ENCODE measurements at places on chromosomes 4 and X.
A peak's percentile ranks its signal among the peaks of the same experiment; 100 is the strongest.

DNA sequence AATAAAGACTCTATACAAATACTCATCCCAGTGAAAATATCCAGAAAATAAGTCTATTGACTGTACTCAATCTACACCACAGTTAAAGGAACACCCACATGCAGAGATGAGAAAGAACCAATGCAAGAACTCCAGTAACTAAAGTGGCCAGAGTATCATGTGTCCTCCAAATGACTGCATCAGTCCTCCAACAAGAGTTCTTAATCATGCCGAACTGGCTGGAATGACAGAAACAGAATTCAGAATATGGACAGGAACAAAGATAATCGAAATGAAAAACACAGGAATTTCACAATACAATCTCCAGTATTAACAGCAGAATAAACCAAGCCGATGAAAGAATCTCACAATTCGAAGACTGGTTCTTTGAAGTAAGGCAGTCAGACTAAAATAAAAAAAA, 210.3 kb downstream of the TBCK start:
- DNase-seq, result no peak

DNA sequence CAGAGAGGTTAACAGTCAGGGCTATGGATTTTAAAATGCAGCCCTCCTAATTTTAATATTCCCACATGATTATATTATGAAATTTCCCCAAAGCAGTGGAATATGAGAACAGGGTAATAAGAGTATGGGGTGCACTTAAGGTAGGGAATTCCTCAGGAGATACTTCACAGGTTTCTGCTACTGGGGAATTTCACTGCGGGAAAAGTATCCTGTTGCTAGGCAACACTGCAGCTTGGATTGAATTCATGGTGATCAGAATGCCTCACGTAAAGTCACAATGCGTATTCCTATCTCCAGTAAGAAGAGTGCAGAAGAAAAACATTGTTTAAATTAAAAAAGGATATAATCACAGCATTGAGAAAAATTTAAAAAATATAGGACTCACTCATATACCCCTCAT, 398.1 kb upstream of the RPS6KA3 start:
- peak; percentile 59 for DNase-seq

- no peak for DNase-seq
Observed at GRCh38 chr4:130288576-130288975, 1192.6 kb downstream of the C4orf33 start.

GRCh38 chrX:18461431-18461830, 36.0 kb downstream of the CDKL5 start:
- no peak for DNase-seq

DNA sequence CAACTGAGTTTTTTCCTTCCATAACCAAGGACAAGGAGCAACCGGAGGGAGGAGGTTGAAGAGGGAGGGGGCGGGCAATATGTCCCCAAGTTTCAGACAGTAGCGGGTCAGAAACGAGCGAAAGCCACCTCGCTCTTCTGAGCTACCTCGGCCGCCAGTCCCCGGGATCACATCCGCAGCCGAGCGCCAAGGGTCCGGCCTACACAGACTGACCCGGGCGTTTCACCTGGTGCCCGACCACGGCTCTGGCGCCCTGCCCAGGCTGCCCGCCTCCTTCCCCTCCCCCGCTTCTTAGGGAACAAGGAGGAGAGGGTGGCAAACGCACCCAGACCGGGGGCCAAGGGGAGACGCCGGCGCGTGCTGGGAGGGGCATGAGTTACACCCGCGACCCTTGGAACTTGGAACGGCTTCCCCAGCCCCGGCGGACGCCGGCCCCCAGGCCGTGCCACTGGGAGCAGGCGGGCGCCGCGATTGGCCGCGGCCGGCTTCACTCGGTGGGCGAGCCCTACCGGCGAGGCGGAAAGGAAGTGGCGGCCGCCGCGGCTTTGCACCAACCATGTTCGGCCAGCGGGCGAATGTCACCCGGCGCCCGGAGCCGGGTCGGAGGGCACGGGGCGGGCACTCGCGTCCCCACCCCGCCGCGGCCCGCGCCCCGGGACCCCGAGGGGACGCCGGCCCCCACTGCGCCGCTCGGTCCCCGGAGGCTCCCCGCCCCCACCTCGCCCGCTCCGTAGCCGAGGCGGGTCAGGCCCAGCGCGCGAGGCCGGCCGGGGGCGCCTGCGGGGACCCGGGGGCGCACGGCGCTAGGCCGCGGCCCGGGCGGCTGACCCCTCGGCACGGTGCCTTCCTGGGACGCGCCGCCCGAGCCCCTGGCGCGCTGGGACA, 1.5 kb downstream of the IRF2 start:
- peak; percentile 92 for DNase-seq

DNA sequence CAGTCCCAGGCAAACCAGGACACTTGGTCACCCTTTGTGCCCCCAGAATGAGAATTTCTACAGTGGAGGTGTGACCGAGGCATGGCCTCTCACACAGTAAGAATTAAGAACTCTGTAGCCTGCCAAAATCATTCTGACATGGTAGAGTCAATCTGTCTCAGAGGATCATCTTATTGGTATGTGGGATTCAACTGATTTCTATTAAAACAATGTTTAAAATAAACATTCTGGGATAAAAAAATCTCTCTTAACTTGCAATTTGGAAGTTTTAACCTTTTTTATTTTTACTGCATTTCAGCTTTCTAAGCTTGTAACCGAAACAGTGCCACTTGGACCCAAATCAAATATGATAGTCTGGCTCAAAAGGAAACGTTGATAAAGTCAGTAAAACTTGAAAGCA, 165.4 kb upstream of the LDB2 start:
- DNase-seq, result no peak

GRCh38 chrX:153499876-153500275, 5.1 kb downstream of the BGN start:
- DNase-seq, result no peak

GRCh38 chrX:136671006-136671610, 23.1 kb downstream of the CD40LG start:
- no peak for DNase-seq

DNA sequence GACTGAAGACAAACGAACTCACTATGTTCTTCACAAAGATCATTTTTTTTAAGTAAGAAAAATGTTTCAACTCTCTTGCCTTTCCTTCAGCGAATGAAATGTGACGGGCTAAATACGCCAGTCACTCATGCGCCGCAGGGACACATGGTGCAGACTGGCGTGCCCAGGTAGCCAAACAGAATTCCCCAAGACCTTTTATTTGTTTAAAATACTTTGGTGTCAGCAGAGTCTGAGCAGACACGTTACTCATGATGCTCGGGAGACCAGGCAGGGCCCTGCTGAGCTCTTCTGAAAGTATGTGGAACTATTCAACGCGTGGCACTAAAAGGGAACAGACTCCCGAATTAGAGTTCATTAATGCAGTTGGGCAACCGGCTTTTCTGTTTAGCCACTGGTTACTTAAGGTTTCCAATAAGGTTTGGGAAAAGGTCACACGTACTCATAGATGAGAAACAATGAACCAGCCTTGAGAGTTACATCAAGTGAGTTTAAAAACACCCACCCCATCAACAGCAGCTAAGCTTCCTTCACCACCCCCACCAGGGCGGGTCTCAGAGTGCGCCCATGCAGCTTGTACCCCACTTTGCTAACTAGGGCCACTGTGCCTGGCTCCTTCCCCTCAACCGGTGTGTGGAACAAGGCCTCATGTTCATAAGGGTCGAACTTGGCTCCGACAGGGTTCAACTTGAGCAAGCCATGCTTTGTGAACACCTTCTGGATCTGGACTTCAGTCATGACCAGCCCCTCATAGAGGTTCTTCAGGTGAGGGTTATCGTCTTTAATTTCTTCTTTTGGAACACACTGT, 7.3 kb downstream of the GRPEL1 start:
- DNase-seq, result no peak

- DNase-seq, result no peak
Observed at GRCh38 chrX:146433771-146434170, 375.8 kb upstream of the CXorf51B start.

- peak; percentile 36 for DNase-seq
Observed at GRCh38 chr4:8850074-8850829, 21.4 kb downstream of the HMX1 start.

DNA sequence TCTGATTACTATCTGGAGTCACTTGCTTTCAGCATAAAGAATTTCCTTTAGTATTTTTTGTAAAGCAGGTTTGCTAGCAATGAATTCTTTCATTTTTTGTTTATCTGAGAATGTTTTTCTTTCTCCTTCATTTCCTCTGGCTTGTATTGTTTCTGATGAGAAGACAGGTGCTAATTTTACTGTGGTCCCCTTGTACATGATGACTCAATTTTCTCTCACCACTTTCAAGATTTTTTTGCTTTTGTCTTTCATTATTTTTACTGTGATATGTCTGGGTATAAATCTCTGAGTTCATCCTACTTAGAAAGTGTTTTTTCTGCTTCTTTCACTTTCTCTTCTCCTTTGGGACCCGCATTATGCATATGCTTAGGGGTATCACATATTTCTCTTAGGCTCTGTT, 62.6 kb downstream of the PKD2 start:
- DNase-seq, result no peak

DNA sequence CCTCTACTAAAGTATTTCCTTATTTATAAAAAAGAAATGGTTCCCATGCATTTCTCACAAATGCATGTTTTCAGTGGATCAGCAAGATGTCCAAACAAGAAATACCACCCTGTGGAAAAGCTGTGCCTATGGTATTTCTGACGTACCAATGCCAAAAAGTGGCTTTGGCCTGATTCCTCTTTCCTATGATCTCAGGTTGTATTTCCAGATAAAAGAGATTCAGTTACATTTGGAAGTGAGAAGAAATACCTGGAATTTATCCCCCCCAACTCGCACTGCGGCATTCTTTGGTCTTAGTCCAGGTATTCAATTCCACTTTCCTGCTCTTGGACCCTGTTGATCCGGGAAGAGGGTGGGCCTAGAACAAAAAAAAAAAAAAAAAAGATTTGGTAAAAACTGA, 815.9 kb upstream of the FRG1 start:
- DNase-seq, result no peak

- DNase-seq, result no peak
Observed at GRCh38 chr4:127143460-127144195, 489.1 kb upstream of the INTU start.

DNA sequence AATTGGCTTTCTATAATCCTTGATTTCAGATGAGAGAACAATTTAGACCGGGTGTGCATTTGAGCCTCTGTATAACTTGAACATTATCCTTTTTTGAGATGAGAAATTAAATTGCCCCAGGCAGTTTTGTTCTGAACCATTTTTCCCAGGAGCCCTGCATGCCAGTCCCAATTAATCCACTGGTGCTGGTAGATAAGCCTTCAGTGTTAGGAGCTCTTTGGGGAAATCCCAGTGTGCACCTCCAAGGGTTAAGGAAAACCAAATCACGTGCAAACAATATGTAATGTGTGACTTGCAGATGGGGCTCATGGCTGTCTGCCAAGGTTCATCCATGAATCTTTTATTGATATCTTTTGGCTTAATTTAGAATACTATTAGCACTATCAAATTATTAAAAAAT, 43.2 kb downstream of the KIT start:
- DNase-seq, result no peak

- DNase-seq, result peak; percentile 58
Observed at GRCh38 chr4:7772711-7773385, 166.8 kb downstream of the AFAP1 start.

DNA sequence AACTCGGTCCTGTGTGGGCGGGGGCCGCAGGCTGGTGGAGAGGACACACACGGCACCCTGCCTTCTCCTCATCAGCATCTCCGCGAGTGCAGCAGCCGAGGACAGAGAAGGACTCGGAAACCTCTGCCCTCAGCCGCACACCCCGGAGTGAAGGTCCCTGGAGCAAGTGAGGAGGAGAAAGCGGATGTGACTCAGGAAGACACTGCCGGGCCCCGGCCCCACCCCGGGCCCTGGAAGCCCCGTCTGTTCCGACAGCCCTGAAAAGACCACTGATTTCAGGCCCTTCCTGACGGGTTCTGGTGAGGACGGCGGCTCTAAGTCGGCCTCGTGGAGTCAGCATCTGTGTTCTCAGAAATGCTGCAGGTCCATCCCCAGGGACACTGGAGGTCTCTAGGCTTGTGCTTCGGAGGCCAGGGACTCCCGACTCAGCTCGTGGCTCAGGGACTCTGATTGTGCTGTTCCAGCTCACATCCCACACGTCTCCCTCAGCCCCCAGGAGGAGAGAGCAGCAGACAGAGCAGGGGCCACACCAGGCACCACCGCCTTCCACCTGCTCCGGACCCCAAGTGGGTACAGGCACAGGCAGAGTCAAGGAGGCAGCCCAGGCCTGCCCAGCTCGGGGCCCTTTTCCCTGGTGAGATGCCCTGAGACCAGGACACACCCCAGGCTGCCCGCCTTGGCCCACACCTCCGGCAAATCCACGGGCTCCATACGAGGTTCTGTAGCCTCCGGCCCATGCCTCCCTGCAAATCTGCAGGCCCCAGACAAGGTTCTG, 134.5 kb upstream of the NKX1-1 start:
- no peak for DNase-seq
